ENCODE measurements at places on chromosomes 2 and 18. TPM values are rescaled to one million over a fixed set of nuclear protein-coding genes. Genes with fewer than 3 reads are reported as not detected.
A peak's percentile ranks its signal among the peaks of the same experiment; 100 is the strongest.

GRCh38 chr2:239203443-239204135, 197.2 kb downstream of the HDAC4 start:
- DNase-seq: no peak

The COLEC12 gene
- total RNA-seq: not detected

DNA sequence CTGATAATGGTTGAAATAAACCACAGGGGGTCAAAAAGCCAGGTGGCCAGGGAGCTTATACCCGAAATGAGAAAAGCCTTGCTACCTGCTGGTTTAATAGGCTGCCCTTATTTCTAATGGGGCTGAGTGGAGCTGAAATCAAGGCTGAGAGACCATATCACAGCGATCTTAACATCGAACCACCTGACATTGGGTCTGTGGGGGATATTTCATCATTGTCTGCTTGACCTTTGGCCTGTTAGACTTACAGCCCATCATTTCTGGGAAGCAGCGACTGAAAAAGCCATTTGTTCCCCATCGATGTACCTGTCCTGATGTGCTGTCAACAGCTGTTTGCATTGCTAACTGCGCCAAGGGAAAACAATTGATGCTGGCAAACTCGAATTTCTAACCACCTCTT, 199.7 kb upstream of the SLC14A2 start:
- no peak for DNase-seq

The PCARE gene
- total RNA-seq: not detected

DNA sequence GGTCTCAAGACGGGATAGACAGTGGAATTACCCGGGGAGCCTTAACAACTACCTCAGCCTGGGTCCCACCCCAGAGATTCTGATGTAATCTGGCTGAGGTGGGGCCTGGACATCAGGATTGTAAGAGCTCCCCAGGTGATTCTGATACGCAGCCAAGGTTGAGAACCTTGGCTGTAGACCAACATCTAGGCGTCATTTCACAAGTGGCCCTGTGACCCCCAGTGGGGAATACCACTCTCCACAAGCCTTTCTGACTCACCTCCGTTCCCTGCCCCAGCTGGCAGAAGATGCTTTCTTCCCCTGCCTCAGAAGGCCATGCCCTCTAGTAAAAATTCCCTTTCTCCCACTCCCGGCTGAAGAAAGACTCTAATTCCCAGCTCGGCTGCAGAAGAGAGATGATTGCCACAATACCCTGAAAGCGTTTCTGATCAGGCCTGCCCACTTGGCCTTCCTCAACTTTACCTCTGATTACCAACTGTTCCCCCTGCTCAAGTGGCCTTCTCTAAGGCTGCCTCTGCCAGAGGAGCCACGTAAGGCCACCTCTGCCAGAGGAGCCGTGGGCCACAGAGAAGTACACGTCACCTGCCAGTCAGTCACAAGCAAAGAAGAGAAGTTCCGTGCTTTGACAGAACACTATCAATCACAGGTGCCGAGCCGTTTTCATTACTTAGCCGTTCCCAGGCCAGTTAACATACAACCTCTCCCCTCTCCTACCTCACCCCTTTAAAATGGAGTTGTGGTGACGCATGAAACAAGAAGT, 116.8 kb upstream of the PKDCC start:
- DNase-seq: peak; percentile 89

GRCh38 chr2:65778137-65778536, 345.7 kb upstream of the SPRED2 start:
- DNase-seq: no peak

The MAL gene
- 1.6 TPM for total RNA-seq

- no peak for DNase-seq
Measured at GRCh38 chr2:8571301-8571791, 110.5 kb upstream of the ID2 start.

DNA sequence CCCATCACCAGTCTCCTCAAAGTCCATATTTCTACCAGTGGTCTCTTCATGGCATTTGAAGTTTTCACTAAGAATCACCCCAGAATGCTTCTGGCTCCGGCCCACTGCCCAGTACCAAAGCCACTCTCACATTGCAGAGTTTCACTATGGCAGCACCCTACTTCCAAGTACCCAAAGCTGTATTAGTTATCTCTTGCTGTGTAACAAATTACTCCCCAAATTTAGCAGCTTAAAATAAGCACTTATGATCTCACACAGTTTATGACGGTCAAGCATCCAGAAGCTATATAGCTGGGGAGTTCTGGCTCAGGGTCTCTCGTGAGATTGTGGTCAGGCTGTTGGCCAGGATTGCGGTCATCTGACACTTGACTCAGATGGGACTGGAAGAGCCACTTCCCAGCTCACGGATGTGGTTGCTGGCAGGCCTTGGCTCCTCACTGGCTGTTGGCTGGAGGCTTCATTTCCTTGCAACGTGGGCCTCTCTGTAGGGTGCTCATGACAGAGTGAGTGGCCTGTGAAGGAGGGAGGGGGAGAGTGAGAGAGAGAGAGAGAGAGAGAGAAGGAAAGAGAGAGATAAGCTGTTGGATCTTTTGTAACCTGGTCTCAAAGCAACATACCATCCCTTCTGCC, 189.5 kb downstream of the CTIF start:
- peak; percentile 83 for DNase-seq

DNA sequence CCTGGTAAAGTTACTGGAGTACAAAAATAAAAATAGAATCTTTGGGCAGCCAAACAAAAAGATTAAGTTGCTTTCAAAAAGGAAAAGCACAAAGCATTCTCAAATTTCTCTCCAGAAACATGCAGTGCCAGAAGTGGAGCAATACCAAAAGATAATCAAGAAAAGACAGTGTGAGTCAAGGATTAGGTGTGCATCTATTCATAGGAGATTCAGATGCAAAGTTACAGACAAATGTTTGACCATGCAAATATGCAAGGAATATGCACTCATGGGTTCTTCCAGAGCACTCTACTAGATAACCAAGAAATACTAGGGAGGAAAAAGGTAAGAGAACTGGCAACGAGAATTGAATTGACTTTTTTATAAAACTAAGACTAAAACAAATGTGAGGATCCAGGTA, 51.8 kb upstream of the CDH20 start:
- no peak for DNase-seq

The PROM2 gene
- 77.8 TPM for total RNA-seq

DNA sequence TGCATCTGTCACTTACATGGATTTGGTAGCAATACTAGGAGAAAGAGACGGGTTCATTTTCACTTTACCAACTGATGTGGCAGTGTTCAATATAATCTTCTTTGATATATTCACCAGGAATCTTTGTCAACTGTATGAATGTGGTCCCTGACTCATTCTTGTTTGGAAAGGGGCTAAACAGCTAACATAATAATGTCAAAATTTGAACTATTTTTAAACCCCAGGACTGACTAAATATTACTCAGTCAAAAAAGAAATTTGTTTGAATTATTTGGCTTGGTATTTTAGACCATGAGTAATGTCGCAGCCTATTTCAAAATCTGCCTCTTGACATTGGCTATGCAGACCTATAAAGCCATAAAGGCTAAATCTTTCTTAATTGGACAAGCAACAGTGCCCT, 413.7 kb upstream of the RGPD4 start:
- DNase-seq: peak; percentile 50

DNA sequence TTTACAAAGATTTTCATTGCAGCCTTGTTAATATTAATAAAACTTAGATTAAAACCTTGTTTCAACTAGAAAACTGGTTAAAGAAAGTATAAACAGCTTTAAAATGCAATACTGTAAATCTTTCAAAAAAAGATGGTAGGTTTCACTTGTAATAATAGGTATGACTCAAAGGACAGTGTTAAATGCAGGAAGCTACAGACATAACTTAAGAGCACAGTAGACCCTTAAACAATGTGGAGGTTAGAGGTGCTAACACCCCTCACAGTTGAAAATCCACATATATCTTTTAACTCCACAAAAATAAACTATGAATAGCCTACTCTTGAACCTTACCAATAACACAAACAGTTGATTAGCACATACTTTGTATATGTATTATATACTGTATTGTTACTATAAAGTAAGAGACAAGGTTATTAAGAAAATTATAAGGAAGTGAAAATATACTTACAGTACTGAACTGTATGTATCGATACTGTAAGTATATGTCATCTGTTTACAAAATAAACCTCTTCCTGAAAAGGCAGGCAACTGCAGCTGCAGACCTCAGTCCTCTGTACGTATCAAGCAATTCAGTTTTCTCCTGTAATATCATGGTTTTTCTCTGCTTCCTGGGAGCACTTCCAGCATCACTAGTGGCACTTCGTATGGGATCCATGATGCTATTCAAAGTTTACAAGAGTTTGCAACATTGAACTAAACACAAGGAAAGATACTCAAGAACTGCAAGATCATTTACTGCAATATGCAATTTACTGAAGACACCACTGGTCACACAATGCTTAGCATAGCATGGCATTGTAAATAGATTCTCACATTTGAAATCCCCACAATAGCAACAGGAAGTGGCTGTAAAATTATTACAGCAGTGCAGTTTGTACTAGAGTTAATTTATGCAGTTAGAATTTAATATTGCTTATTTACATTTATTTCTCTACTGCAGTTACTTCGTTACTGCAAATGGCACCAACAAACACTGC, 610.5 kb upstream of the LRRTM4 start:
- no peak for DNase-seq

The SIX3 gene
- total RNA-seq: 0.07 TPM

The CCDC141 gene
- 0.40 TPM for total RNA-seq

Data from PC-3 (cell line).